Muscle of leg (tissue), 16 donors: ENCODE measurements at places on chromosomes 2 and 18. TPM values are rescaled to one million over a fixed set of nuclear protein-coding genes. Genes with fewer than 3 reads are reported as not detected.

The MARCO gene
- 1.7 TPM for polyA plus RNA-seq

The RAD51AP2 gene
- polyA plus RNA-seq: 0.39 TPM

The TUBA3D gene
- 0.11 TPM for polyA plus RNA-seq

DNA sequence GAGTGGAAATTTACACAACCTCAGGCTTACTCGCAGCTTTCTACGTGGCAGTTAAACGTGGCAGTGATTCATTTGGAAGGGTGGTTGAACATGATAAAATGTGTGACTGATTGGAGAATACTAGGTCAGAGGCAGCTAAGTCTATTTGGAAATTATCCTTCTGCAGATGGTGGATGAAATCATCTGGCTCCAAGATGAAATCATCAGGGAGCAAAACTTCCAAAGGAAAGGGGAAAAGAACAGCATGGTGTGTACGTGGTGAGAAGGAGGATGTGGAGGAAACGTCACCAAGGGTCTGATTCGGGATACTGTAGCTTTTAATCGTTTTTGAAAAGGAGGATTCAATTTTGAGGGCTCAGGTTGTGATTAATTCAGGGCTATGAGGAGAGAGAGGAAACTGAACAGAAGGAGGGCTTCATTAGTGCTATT, 47.9 kb downstream of the COL3A1 start:
- peak; percentile 98 for DNase-seq

GRCh38 chr2:179729966-179730365, 131.4 kb downstream of the ZNF385B start:
- DNase-seq: no peak

GRCh38 chr2:203692031-203692710, 14.3 kb upstream of the CD28 start:
- peak; percentile 91 for DNase-seq

DNA sequence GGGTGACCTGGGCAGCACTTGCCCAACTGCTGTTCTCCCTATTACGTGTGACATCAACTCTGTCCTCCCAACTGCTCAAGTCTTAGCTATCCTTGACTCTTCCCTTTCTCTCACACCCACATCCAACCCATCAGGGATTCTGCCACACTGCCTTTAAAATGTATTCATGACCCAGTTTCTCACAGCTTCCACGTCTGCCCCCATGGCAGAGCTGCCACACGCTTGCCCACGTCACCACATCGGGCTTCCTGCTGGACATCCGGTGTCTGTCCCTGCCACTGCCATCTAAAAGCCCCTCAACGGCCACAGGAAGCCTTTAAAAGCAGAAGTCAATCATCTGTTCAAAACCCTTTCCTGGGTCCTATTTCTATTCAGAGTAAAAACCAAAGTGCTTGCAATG, 233.1 kb upstream of the POU3F3 start:
- no peak for DNase-seq
